ENCODE measurements at places on chromosomes 16 and 17. TPM values are rescaled to one million over a fixed set of nuclear protein-coding genes. Genes with fewer than 3 reads are reported as not detected.

DNA sequence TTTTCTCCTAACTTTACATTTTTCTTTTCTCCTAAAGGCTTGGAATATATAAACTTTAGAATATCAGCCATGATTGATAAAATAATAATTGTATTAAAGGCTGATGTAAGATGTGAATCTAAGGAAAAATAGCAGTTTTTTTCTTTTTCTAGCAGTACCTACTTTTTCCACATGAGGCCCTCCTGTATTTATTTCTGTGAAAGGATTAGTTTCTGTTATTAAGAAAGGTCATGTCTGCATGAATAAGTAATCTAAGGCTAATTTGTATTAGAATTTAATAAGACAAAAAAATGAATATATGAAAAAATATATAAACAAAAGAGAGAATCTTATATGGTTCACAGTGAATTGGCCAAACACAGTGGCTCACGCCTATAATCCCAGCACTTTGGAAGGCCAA is 85.3 kb downstream of the STXBP4 start:
- no peak overlapping the region for H3K27ac ChIP-seq
- H3K27me3 ChIP-seq: no peaks in the 10 kb centered on the region
- H3K36me3 ChIP-seq: no peaks in the 10 kb centered on the region
- no peaks in the 10 kb centered on the region for H3K4me1 ChIP-seq

GRCh38 chr16:66189951-66190350 is 176.5 kb upstream of the CDH5 start:
- no peak overlapping the region for H3K27ac ChIP-seq
- no peak for DNase-seq

- DNase-seq: peak; percentile 97
- H3K36me3 ChIP-seq: no peaks in the 10 kb centered on the region
- H3K27me3 ChIP-seq: no peaks in the 10 kb centered on the region
- H3K4me3 ChIP-seq: peak within 1 kb of the TSS; percentile 44
- H3K27ac ChIP-seq: peak within 1 kb of the TSS; percentile 98
Measured at GRCh38 chr17:1649844-1650501, at the start of gene RILP. TSS of gene RILP (minus strand) at chr17:1649866. CDS start at chr17:1649804, 62 bp downstream.

Gene TEX14
- total RNA-seq: not detected

- H3K27ac ChIP-seq: no peak overlapping the region
- H3K36me3 ChIP-seq: no peaks in the 10 kb centered on the region
- DNase-seq: no peak
- no peak overlapping the region for H3K4me3 ChIP-seq
- no peaks in the 10 kb centered on the region for H3K4me1 ChIP-seq
Measured at GRCh38 chr16:27839419-27839818, 224.1 kb downstream of the GSG1L start.

GRCh38 chr16:17343728-17344127 is 127.0 kb downstream of the XYLT1 start:
- DNase-seq: no peak
- H3K27ac ChIP-seq: no peak overlapping the region
- peaks cover 24% of the 10 kb centered on the region for H3K4me1 ChIP-seq
- no peaks in the 10 kb centered on the region for H3K36me3 ChIP-seq

Gene TM4SF5
- total RNA-seq: not detected

GRCh38 chr17:37488009-37488604 is 1.6 kb upstream of the DUSP14 start:
- no peaks in the 10 kb centered on the region for H3K36me3 ChIP-seq
- peak overlapping the region; percentile 85 for H3K27ac ChIP-seq
- H3K4me1 ChIP-seq: peaks cover 44% of the 10 kb centered on the region
- H3K4me3 ChIP-seq: no peak overlapping the region

GRCh38 chr16:19968891-19969683 is 84.4 kb upstream of the GPRC5B start:
- no peaks in the 10 kb centered on the region for H3K36me3 ChIP-seq
- H3K4me1 ChIP-seq: no peaks in the 10 kb centered on the region
- no peak for DNase-seq
- H3K27me3 ChIP-seq: no peaks in the 10 kb centered on the region
- no peak overlapping the region for H3K27ac ChIP-seq

DNA sequence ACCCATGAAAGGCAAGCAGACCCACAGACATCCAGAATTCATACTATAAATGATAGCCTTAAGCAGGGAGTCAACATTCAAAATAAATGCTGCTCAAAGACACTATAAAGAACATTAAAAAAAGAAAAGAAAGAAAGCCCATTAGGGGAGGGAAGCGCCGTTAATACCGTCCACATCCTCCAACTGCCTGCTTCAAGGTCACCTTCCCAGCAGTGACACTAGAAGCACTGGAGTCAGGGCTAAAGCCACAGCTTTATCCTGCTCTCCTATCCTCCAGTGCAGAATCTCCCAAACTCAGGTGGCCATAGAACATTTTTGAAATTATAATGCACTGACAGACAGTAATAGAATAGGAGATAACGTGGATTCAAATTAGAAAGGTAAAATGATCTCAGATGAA is 59.4 kb downstream of the TEX2 start:
- H3K36me3 ChIP-seq: no peaks in the 10 kb centered on the region
- peak overlapping the region; percentile 59 for H3K27ac ChIP-seq
- DNase-seq: no peak
- H3K27me3 ChIP-seq: no peaks in the 10 kb centered on the region
- H3K4me3 ChIP-seq: no peak overlapping the region

Gene SLFN13
- 6.6 TPM for total RNA-seq
